ENCODE measurements at places on chromosomes 7 and 10.

- DNase-seq, result no peak
These were observed 37.7 kb downstream of the CDK6 start for GRCh38 chr7:92798517-92799249.

GRCh38 chr10:131048606-131049005, 262.9 kb downstream of the TCERG1L start:
- no peak for DNase-seq

DNA sequence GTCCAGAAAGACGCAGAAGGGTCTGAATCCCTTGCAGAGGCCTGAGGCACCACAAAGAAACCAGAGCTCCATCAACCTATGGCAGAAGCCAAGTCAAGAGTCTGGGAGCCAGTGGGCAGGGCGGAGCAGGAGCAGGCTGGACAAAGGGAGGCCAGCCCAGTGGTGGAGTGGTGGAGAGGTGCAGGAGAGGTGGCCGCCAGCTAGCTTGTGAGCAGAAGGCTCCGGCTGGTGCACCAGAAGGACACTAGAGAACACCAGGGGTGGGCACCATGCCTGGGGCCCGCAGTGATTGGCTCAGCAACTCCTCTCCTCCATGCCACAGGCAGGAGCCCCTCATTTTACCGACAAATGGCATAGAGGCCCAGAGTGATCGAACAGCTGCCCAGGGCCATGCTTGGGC, 186.6 kb downstream of the GRID1 start:
- DNase-seq, result no peak

GRCh38 chr7:17391366-17391765, 92.9 kb downstream of the AHR start:
- DNase-seq, result peak; percentile 17

- DNase-seq, result no peak
These were observed 20.2 kb upstream of the ELFN1 start for GRCh38 chr7:1649751-1650326.

GRCh38 chr10:23556727-23557440, 118.0 kb downstream of the OTUD1 start:
- DNase-seq, result no peak

DNA sequence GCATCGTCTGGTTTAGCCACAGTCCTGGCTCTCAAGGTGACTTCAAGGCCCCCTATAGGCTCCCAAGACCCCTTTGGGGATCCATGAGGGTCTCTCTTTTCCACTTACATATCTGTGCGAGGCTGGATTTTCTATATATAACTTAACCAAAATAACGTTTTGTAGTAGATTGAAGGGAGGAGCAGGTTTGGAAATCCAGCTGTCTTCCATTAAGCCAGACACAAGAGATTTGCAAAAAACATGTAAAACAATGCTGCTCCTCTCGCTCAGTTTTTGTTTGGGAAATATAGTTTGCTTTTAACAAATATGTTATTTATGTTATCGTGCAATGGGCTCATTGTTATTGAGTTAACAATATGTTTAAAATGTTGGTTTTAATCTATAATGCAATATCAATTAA, 811.2 kb downstream of the TYW1 start:
- DNase-seq, result no peak

DNA sequence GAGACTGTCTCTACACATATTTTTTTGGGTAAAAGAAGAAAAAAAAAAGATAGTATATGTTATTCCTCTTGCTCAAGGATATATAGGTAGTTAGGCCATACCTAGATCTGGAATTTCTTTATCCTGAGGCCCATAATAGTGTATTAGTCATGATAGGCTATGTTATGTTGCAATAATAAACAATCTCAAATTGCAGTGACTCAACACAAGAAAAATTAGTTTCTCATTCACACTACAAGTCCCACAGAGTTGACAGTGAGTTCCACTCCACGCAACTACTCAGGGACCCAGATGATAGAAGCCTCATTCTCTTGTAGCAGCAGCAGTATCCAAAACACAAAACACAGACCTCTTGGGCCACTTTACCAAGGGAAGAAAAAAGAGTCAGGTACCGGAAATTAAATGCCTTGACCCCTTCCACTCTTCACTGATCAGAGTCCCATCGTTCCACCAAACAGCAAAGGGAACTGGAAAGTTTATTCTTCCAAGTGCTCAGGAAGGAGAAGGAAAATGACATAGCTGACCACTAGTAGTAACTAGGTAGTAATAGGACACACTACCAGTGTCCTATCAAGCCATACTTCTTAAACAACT, 7.4 kb upstream of the C10orf67 start:
- DNase-seq, result no peak

DNA sequence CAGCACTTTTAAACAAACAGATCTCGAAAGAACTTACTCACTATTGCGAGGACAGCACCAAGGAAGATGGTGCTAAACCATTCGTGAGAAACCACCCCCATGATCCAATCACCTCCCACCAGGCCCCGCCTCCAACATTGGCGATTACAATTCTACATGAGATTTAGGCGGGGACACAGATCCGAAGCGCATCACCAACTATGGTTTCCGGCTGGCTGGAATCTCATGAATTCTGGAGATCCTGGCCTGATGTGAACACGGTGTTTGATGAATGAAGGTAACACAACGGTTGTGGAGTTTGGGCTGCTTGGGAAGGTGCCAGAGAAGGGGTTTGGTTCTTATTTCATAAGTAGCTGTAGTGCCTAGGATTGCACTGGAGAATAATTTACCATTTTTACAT, 216.7 kb downstream of the EMX2 start:
- DNase-seq, result no peak

DNA sequence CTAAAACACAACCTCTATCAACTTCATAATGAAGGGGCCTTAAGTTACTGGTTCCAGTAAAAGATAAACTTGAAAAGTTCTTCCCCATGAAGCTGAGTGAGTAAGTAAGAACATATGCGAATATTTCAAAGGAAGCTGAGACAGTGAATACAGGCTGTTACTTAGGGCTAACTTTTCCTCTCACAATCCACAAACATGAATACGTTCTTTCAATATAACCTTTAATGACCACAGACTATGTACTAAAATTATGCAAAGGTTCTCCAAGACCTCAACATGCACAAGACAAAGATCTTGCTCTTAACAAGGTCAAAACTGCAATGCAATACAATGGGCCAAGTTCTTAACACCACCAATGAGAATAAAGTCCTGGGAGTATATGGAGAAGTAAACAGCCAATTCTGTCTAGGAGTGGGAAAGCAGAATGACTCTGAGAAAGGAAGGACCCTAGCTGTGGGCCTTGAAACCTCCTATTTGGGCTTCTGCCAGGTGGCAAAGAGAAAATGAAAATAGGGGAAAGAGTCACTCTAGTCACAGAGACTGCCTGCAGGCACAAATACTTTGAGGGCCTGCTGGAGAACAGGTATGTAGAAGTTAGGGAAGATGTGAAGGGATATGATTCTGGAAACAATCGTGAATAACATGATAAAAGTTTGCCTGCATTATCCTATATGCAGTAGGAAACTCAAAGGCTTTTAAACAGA, 43.7 kb downstream of the OSBPL3 start:
- DNase-seq, result no peak

DNA sequence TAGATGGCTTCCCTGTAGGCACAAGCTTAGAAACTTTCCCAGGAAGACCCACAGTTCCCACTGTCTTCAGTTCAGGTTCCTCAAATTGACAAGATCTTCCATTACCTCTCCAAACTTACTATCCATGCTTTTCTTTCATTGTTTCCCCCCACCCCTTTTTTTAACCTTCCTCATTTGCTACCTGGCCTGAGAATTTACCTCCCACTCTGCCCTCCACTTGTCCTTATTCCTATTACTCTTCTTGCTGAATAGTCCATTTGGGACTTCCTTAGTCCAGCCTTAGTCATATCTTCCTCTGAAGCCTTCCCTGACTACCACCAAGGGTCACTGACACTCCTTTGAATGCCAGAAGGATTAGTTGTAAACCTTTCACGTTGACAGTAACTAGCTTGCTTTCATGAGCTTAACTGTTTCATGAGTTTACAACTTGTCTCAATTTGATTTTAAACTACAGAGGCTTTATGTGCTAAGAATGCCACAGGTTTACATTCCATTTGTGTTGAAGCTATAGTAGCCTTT, 1.2 kb upstream of the CALU start:
- no peak for DNase-seq

DNA sequence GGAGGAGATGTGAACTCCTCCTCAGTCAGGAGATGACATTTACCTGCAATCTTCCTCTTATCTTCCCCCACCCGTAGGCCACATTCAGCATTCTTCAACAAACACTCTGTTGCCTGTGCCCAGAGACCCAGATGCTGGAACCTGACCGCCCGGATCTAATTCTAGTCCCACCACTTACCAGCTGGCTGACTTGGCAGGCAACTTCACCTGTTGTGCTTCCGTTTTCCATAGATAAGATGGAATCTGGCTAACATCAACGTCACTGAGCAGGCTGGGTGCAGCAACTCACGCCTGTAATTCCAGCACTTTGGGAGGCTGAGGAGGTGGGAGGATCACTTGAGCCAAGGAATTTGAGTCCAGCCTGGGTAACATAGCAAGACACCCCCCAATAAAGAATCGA, 21.3 kb upstream of the FXYD4 start:
- DNase-seq, result no peak

GRCh38 chr7:36236073-36236472, 83.0 kb downstream of the EEPD1 start:
- DNase-seq, result no peak

- no peak for DNase-seq
These were observed 110.2 kb upstream of the GDF10 start for GRCh38 chr10:47189802-47190201.

GRCh38 chr10:50325449-50326171, 74.3 kb upstream of the ASAH2 start:
- DNase-seq, result peak; percentile 2

DNA sequence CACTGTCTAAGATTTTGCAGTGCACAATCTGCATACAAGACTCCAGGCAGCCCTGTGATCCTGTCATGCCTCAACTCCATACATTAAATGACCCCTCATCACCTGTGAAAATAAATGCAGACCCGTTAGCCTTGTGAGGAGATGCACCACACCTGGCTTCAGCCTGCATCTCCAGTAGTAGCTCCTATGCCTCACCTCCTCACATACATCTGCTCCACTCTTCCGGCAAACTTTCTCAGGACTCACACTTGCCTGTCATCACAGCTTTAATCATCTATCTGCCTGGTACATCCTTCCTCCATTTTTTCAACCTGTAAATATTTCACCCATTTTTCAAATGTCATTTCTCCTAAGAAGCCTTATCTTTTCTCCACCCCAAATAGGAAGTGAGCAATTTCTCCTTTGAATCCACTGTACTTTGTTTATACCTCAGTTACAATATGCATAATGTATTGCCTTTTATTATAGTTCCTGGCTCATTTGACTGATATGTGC, 39.3 kb upstream of the ABCB5 start:
- no peak for DNase-seq

DNA sequence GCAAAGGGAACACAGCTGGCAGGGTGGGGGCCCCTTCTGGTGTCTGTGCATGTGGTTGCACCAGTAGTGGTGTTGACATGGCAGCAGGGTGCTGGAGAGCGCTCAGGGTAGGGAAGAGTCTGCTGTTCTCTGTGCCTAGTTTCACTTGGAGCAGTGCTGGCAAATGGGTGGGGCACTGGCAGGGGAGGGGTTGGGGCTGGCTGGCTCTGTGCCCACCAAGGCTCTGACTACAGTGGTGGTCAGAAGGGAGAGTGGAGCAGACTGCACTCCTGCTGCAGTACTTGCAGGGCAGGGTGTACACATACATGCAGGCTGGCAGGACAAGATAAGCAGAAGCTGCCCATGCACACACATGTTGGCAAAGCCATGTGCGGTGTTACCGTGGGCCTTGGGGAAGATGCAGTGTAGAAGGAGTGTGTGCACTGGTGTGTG, 18.2 kb downstream of the FAM25A start:
- no peak for DNase-seq

- no peak for DNase-seq
These were observed 70.5 kb downstream of the SFMBT2 start for GRCh38 chr10:7340179-7340874.

DNA sequence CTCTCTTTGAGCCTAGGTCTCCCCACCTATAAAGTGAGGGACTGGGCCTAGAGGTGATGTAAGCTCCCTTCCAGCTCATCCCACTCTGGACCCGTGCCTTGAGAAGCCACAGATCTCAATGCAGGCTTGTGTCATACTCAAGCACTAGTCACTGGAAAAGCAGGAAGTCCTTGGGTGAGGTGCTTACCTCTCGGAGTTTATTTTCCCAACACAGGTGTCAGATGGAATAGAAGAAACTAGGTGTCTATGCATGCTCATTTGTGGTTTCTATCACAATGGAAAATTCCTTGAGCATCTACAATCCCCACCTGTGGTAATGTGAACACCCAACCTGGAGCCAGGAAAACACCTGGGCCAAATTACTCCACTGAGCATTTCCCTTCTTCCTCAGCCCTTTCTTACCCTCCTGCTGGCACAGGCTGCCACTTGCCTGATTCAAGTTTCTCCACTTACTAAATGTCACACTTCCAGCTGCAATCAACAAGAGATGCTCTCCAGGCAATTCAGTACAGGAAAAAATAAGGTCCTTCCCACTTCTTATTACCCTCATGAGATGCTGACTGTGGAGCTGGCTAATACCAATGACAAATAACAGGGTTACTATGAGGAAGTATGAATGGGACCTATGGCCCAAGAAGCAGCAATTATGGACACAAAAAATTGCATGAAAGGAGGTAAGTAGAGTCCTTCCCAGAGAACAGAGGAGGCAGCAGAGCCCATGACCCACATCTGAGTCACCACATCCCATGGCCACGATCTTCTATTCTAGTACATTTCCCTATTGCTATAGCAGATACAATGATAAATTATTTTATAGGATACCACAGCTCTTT, 13.1 kb downstream of the LSM5 start:
- DNase-seq, result no peak

GRCh38 chr7:43586251-43586900, 3.5 kb downstream of the STK17A start:
- no peak for DNase-seq
